ENCODE measurements at places on chromosomes 6 and 20.

GRCh38 chr6:52293067-52293466 lies 8.5 kb upstream of the MCM3 start:
- DNase-seq = no peak

GRCh38 chr20:48864738-48865318 lies 37.0 kb upstream of the PREX1 start:
- DNase-seq = no peak

- no peak for DNase-seq
These were observed 64.8 kb downstream of the TRIM27 start for GRCh38 chr6:28858963-28859362.

- DNase-seq = no peak
These were observed 49.1 kb upstream of the FRMD1 start for GRCh38 chr6:168128006-168128630.

GRCh38 chr6:136611746-136612145 lies 61.5 kb upstream of the MAP7 start:
- DNase-seq = no peak

- DNase-seq = no peak
These were observed 27.3 kb downstream of the PDRG1 start for GRCh38 chr20:31924561-31924960.

DNA sequence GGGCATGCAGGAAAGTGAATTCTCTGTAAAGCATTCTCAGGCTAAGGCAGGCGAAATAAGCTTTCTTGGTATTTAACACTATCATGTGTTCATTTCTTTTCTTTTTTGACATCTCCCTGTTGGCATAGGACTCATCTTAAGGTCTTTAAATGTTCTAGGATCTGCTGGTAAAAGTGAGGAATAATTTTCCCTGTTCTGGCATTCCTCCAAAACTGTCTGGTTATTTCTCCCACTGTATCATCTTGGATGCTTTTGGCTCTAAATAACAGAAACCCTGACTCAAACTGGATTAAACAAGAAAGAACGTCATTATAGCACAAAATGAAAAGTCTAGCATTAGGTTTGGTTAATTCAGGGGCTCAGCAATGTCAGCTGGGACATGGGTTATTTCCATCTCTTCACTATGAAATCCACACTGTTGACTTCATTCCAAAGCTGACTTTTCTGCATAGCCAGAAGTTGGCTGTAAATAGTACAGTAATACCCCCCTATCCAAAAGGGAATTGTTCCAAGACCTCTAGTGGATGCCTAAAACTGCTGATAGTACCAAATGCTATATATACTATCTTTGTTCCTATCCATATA lies 37.9 kb upstream of the SNAP25 start:
- DNase-seq = no peak

DNA sequence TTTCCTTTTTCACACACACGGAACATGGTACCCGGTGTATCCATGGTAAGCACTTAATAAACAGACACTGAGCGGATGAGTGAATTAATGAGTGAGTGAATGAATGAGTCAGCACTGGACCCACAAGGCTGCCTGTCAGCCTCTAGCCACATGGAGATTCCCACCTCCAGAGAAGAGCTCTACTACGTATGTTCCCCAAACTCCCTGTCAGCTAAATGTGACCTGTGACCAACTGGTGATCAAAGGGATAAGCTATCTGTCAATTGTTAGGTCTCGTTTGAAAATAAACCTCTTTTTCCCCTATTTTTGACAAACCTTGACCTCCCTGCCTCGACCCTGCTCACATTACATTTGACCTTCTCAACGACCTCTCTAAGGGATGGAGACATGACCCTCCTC lies 24.5 kb upstream of the TAF8 start:
- DNase-seq = no peak
